ENCODE measurements at places on chromosomes 6 and 20.

GRCh38 chr6:154488248-154488593 is 22.3 kb downstream of the CNKSR3 start:
- DNase-seq, result no peak

DNA sequence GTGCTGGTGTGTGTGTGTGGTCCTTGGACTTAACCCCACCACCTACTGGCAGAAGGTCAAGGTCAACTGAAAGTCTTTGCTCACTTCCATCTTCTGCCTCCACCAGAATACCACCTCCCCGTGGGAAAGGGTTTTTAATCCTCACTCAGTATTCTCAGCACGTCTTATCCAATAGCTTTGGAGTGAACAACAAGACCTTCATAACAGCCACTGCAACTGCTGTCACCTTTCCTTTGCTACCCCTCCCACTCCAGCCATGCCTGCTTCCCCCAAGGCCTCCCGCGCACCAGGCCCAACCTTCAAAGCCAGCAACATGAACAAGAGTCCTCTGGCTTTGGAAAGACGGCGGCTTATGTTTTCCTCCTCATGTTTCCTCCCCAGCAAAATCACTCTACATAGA is 787 bp upstream of the BTN2A2 start:
- DNase-seq, result no peak

DNA sequence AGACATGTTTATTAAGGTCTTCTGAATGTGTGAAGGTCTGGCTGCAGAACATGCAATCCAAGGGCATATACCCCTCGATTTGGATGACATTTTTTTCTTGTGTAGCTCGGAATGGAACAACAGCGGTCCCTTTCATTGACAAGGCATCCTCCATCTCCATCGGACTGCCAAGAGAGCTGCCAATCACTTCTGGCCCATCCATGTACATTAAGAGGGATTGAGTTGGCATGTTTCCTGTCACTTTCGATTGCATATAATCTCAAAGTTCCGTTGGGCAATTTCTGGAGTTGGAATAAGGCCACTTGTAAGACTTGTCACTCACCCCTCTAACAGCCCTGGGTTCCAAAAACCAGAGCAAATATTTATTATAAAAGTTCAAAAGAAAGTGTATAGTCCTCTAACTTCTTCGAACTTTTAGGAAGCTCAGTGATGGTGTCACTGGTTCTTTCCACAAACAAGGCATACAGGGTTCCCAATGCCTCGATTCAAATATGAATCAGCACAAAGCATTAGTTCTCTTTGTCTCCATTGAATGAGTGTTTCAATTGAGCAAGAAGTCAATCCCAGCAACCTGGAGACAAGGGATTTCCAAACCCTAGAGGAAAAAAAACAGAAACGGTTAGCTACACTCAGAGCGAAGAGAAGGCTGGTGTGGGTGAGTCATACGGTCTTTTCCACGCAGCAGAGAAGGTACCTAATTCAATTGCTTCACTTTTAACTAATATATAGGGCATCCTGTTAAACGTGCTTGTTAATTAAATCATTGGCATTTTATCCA is 10.9 kb downstream of the ZNF217 start:
- DNase-seq, result no peak

- DNase-seq, result no peak
Observed at GRCh38 chr6:165804331-165805066, 141.5 kb upstream of the PDE10A start.

DNA sequence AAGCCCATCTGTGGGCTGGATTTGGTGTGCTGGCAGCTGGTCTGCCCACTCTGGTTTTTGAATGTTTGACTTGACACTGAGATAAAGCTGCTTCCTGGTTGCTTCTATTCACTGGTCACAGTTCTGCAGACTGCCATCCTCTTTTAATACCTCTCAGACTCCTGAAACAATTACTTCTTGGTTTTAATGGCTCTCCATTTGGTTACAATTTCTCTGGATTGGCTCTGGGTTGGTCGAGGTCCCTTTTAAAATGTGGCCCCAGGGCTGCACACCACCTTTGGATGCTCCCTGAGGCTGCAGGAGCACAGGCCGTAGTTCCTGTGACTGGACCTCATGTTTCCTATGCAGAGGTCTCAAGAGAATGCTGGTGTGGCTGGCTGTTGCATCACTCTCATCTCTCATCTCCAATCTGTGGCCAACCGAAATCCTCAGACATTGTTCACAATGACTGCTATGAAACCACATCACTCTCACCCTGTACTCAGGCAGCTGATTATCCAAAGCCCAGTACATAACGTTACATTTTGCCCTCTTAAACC is 98.5 kb downstream of the INSM1 start:
- no peak for DNase-seq

DNA sequence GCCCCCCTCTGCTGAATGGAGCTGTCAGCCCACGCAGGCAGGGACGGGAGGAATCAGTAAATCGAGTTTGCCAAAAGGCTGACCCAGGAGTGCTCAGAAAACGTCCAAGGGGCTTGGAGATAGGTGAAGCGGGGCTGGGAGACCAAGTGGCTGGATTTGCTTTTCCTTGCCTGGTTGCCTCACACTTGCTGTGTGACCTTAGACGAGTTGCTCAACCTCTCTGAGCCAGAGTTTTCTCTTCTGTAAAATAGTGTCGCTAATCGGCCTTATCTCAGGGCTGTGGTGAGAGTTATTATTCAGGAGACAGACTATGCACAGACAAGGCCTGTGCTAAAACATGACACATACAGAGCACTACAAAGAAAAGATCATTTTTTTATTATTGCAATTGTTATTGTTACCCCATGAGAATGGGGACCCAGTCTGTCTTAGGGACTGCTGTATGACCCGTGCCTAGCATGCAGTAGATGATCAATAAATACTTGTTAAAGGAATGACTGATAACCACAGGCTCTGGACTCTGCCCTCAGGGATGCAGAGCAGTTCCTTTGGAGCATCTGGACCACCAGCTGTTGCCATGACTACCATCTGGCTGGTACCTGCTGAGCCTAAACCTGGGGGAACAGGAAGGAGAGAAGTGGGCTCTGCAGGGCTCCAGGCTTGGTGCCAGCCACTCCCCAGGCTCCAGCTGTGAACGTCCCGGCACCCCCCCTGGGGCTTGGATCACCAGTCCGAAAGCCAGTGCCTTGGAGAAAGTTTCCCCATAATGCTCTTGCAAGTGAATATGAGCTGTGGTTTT is 901 bp downstream of the KCNK15 start:
- no peak for DNase-seq

DNA sequence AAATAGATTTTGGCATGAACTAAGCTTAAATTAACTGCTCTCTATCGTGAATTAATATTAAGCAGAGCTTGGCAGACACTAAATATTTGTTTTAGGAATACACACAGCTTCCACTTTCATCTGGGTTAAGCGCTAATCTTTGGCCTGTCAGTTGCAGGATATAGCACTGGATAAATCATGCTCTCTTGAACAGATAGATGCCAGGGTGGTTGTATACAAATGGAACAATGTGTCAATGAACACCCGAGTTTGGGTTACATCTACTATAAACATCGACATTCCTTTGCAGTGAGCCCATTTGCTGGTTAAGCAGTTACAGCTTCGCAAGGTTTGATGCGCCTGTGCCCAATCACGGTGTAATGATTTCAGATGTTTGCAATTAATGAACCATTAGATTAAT is 338.2 kb upstream of the ZFP64 start:
- DNase-seq, result no peak

- DNase-seq, result no peak
Observed at GRCh38 chr6:89966913-89967312, 72.6 kb downstream of the GJA10 start.

GRCh38 chr6:2725999-2726567 is 24.6 kb downstream of the MYLK4 start:
- no peak for DNase-seq

DNA sequence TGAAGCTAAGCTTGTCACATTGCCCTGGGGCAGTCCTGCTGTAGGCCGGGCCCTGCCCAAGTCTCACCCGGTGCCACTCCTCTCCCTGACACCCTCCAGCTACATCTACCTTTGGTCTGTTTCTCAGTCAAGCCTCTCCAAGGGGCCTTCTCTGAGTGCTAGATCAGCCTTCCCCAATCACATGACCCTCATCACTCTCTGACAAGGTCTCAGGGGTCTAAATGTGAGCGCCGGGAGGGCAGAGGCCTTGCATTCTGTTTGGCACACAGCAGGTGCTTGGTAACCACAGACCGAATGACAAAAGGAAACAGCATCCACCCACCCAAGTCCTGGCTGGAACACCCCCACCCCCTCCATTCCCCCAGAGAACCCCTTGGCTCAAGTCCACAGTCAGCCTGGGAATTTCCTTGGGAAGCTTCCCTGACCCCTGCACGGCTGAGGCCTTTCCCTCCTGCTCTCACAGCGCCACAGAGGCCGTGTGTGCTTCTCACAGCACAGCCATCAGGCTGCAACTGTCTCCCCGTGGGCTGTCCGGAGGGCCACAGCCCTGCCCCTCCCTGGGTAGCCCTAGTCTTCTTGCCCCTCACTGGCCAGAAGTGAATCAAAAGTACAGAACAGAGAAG is 32.9 kb downstream of the PKIG start:
- DNase-seq, result peak; percentile 33

GRCh38 chr6:84739866-84740208 is 24.6 kb downstream of the TBX18 start:
- DNase-seq, result no peak

GRCh38 chr6:163943607-163944385 is 529.3 kb downstream of the QKI start:
- no peak for DNase-seq

DNA sequence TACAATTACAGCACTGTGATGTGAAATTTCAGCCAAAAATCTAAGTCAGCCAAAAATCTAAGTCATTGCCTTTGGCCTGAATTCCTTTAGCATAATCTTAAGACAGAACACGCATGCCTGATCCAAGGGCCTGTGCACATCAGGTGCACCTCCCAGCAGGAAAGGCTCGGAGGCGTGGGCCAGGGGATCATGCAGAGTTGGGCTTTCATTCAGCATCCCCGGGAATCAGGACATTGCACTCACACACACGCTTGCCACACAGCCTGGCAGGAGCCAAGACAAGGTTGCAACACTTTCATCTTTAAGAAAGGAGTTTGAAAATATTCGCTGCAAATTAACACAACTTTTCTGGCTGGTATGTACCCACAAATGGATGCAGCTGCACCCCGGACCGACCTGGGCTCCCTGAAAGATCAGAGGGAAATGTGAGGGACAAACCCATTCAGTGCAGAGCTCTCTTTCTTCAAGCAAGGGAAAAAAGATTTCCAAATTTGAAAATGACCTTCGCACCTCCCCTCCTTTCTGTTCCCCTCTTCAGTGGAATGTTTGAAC is 48.8 kb downstream of the ERMARD start:
- DNase-seq, result no peak

DNA sequence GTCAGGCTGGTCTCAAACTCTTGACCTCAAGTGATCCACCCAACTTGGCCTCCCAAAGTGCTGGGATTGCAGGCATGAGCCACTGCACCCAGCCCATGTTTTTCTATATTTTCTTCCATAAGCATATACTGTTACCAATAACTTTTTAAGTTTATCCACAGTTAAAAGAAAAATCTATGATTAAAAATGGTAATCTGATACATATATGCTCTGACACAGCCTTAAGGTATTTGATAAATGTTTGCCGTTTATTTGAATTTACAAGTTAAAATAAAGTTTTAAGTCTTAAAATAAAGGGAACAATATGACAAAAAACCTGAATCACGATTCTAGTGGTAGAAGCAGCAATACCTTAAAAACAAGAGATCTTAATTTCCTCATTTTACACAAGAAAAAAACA is 5.2 kb downstream of the STK38 start:
- DNase-seq, result no peak

DNA sequence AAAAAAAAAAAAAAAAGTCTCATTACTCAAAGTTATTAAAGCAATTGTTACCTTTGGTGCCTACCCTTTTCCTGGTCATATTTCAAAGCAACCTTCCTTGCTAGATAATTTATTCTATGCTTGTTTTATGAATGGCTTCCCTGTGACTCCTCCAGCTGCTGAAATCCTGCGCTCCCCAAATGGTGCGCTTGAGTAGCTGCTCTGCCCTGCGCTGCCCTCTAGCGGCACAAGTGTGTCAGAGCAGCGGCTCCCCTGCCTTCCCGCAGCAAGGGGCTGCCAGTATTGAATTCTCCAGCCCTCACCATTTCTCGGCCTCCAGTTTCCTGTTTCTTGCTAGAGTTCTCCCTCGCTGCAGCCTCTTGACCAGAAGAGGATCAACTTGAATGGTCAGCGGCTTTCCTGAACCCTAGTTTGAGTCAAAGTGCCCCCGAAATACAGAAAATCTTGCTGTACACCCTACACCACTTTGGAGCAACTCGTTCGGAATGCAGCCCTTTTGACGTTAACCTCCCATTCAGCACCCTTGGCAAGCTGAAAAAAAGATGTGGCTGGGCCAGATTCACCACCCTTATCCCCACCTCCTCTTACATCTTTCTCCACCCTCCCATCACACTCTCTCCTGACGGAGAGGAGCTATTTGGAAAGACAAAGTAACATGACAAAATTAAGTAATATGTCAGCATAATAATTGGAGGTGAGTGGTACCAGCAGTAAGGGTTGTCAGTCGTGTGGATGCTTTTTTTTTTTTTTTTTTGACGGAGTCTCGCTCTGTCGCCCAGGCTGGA is 60.4 kb upstream of the KLHL31 start:
- peak; percentile 61 for DNase-seq

- DNase-seq, result no peak
Observed at GRCh38 chr6:148508401-148509041, 165.9 kb downstream of the SASH1 start.

GRCh38 chr6:170039156-170040114 is 251.4 kb downstream of the DLL1 start:
- no peak for DNase-seq

- DNase-seq, result no peak
Observed at GRCh38 chr6:21085643-21086042, 507.9 kb upstream of the SOX4 start.

DNA sequence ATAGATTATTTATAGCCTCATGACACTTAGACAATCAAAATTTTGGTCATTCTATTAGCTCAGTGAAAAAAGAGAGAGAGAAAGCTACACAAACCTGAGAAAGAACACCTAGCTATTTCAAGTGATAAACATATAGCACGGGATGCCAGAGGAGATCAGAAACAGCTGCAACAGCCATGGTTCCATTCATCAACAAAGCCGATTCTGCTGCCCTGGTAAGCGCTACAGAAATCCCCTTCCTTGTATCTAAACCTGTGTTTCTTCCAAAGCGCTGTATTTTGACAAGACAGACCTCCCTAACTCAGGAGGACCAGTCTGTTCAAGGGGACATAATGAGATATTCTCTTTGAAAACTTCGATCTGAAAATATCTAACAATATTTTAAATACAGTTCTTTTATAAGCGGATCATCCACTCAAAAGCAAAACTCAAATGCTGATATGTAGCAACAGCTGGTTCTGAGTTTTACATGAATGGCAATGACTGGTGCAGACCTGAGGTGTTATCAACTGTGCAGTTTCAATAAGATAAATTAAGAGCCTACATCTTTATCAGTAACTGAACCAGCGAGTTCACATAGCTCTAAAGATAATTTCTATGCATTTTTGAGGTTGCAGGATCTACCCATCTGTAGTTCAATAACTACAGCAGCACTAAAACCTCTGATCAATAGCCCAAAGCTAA is 447.8 kb downstream of the FRK start:
- no peak for DNase-seq

GRCh38 chr20:2911200-2911599 is 37.9 kb downstream of the PTPRA start:
- no peak for DNase-seq

GRCh38 chr6:1773700-1774099 is 164.0 kb downstream of the FOXC1 start:
- DNase-seq, result no peak

Data from naive thymus-derived CD8-positive, alpha-beta T cell (primary cell).